ENCODE measurements at places on chromosomes 13 and 19. TPM values are rescaled to one million over a fixed set of nuclear protein-coding genes. Genes with fewer than 3 reads are reported as not detected.
A peak's percentile ranks its signal among the peaks of the same experiment; 100 is the strongest.

The FSD1 gene
- 49.0 TPM for polyA plus RNA-seq

The MATK gene
- not detected for polyA plus RNA-seq

- no peaks in the 10 kb centered on the region for H3K27me3 ChIP-seq
- DNase-seq, result no peak
- H3K4me3 ChIP-seq, result no peak overlapping the region
- H3K27ac ChIP-seq, result peak overlapping the region; percentile 87
- no peaks in the 10 kb centered on the region for H3K36me3 ChIP-seq
- peaks cover 18% of the 10 kb centered on the region for H3K4me1 ChIP-seq
Observed at GRCh38 chr13:101490406-101491015, 38.0 kb downstream of the ITGBL1 start.

The ZNF790 gene
- polyA plus RNA-seq, result 2.2 TPM

DNA sequence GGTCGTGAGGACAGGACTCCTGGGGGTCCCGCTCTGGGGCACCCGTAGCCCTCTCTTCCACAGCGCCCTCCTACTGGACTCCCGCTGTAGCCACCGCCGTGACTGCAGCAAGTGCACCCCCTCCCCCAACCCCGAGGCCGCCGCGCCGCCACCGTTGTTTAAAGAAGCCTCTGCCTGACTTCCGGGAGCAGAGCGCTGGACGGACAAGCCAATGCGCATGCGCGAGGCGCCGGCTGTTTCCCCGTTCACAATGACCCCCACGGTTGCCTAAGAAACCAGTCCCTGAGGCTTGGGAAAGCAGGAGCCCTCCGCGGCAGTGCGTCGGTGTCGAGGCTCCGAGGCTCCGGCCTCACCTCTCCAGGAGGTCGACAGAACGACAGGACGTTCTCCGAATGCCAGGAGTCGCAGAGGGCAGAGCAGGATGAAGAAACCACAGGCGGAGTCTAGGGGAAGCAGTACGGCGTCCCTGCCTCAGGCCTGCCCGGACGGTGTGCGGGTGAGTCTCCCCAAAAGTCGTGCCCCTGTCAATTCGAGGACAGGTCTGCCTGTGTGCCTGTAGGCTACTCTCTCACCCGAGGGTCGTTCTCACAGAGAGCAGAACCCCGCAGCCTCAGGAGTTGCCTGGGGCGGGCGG, 70.5 kb upstream of the ZNF420 start:
- H3K27ac ChIP-seq, result no peak overlapping the region
- peak; percentile 28 for DNase-seq
- no peaks in the 10 kb centered on the region for H3K27me3 ChIP-seq
- no peaks in the 10 kb centered on the region for H3K36me3 ChIP-seq
- H3K4me3 ChIP-seq, result no peak overlapping the region

DNA sequence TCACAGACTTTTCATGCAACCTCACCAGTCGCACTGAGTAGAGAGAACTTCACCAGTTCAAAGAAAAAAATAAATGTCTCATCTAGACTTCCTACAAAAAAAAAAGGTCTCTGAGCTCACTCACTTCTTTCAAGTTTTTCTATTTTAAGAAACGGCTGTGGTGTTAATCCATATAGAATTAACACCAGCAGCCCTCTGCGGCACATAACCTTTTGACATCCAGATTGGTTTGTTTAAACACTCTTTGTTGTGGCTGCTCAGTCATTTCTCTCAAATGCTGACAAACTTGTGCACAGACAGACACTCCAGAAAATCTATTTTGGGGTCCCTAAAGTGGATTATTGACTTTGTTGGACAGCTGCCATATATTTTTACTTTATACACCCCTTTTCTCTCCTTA, 874.9 kb downstream of the EFNB2 start:
- H3K36me3 ChIP-seq, result no peaks in the 10 kb centered on the region
- no peaks in the 10 kb centered on the region for H3K4me1 ChIP-seq
- H3K27me3 ChIP-seq, result no peaks in the 10 kb centered on the region
- no peak overlapping the region for H3K4me3 ChIP-seq
- no peak for DNase-seq
- H3K27ac ChIP-seq, result no peak overlapping the region
